NCI-H2081 treated with DMSO at 0.1 percent for 48 hours (cell line): ENCODE measurements at places on chromosomes 5 and 9.

GRCh38 chr9:16329671-16330113 is 540.8 kb downstream of the BNC2 start:
- no peak for DNase-seq

DNA sequence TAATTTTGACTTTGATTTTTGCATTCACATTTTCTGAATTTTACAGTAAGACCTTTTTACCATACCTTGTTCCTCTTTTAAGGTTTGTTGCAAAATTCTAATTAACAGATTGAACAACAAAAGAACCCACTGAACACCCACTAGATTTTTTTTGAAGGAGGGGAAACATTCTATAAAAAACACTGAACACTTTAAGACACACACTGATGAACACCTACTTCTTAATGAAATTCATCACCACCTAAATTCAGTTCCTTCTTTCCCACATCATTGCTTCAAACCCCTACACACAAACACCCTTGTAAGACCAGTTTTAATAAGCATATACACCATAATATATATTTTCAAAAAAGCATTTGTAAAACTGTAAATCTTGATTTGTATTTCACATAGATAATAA is 559.0 kb upstream of the MEF2C start:
- DNase-seq = no peak

DNA sequence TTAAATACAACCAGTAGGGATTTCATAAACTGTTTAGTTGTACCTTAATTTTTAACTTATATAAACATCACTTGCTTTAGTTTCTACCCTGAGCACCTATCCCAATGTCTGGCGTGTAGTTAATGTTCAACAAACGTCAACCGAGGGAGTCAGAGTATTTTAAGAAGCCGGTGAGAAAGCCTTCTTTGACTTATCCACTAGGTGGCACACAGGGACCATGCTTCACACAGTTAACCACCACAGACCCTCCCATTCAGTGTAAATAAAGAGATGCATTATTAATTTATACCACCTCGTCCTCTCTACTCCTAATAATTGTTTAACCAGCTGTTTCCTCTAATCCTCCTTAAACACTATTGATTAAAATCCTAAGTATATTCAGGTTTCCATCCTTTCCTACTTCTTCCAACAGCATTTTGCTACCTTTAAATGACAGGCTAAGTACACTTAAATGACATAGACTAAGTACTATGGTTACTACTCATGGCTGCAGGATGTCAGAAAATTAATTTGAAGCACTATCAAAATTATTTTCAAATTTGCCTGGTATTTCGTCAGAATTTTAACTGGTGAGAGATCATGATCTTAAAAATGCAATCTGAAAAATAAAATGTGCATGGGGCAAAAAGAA is 2.3 kb downstream of the HAPLN1 start:
- peak; percentile 17 for DNase-seq

GRCh38 chr5:93164690-93165089 is 416.3 kb downstream of the NR2F1-AS1 start:
- DNase-seq = no peak
